GM23338 (cell line): ENCODE measurements at places on chromosomes 4 and X. TPM values are rescaled to one million over a fixed set of nuclear protein-coding genes. Genes with fewer than 3 reads are reported as not detected.

GPRASP2 gene
- 18.0 and 22.4 TPM in 2 replicates for total RNA-seq

SMR3B gene
- not detected in 2 replicates for total RNA-seq

VEGFC gene
- 1.0 and 1.1 TPM in 2 replicates for total RNA-seq

DMRTC1 gene
- total RNA-seq, result not detected in 2 replicates

LINC00632 gene
- 10.9 and 23.5 TPM in 2 replicates for total RNA-seq

F8A3 gene
- total RNA-seq, result 0.87 TPM in 1 of 2 replicates, not detected in the other

LUZP4 gene
- not detected in 2 replicates for total RNA-seq

ARMCX6 gene
- 21.2 and 23.8 TPM in 2 replicates for total RNA-seq

VCX3B gene
- total RNA-seq, result 0.23 TPM in 1 of 2 replicates, not detected in the other

UGT2A3 gene
- total RNA-seq, result not detected in 2 replicates

DNA sequence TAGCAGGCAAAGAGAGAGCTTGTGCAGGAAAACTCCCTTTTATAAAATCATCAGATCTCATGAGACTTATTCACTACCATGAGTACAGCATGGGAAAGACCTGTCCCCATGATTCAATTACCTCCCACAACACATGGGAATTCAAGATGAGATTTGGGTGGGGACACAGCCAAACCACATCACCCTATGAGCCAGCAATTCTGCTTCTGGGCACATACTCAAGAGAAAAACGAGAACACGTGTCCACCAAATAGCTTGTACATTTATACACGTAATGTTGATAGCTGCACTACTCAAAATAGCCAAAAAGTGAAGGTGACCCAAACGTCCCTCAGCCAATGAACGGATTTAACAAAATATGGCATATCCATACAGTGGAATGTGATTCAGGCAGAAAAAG is 94.5 kb upstream of the DHRSX start:
- H3K36me3 ChIP-seq, result no peaks in the 10 kb centered on the region
- H3K27me3 ChIP-seq, result no peaks in the 10 kb centered on the region
- no peak overlapping the region for H3K4me3 ChIP-seq
- DNase-seq, result no peak
- peaks cover 25% of the 10 kb centered on the region for H3K4me1 ChIP-seq

GRCh38 chrX:11665168-11666111 is at the start of gene ARHGAP6:
ARHGAP6 (minus strand) TSS chrX:11665920; CDS start chrX:11664828, 1,092 bp downstream.
- peaks cover 94% of the 10 kb centered on the region for H3K27me3 ChIP-seq
- peak within 1 kb of the TSS; percentile 65 for H3K4me3 ChIP-seq
- DNase-seq, result peak; percentile 62
- H3K27ac ChIP-seq, result no peak within 1 kb of the TSS
- H3K4me1 ChIP-seq, result no peaks in the 10 kb centered on the region

DNA sequence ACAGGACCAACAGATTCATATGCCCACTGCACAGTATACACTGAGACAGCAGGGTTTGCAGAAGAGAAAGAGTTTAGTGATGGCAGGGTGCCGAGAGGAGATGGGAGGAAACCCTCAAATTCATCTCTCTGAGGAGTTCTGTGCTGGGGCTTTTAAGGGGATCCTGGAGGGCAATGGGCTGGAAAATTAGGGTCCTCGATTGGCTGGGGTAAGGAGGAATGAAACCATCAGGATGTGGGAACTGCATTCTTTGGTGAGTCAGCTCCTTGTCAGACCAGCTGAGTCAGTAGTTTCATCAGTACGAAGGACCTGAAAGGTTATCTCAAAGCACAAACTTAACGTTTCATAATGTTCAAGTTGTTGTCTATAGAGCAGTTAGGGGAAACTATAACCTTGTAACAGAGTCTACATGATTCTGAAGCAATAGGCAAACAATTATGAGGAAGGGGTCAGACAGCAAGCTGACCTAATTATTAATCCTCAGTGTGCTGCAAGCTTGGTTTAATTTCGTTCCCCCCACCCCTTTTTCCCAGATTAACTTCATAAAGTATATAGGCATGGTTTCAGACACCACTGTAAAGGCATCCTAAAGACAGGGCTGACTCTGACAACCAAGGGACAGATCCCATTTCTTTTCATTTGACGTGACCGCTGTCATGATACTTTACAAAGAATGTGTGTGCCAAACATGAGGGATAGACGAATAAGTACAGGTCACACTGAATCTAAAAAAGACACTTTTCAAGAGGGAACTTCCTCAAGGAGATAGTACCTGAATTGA is 1.5 kb upstream of the MSMO1 start:
- peak overlapping the region; percentile 96 for H3K27ac ChIP-seq
- H3K4me3 ChIP-seq, result peak overlapping the region; percentile 68
- peaks cover 25% of the 10 kb centered on the region for H3K4me1 ChIP-seq
- H3K36me3 ChIP-seq, result peaks cover 10% of the 10 kb centered on the region
- DNase-seq, result peak; percentile 61

DNA sequence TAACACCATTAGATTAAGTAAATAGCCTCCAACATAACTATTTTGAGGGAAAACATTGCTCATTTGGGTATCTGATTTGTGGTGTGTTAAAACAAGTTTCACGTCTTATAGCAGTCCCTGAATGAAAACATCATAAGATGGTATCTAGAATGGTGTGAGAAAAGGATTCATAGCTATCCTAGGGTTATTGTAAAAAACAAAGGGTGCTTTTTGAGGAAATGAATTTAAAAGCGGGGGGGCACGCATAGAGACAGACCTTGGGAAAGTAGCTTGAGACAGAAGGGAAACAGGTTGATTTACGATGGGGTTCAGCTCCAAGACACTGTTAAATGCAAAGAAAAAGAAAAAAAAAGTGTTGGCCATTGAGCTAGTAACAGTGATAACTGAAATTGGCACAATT is 768 bp upstream of the CXCL10 start:
- H3K4me3 ChIP-seq, result no peak overlapping the region
- H3K27me3 ChIP-seq, result no peaks in the 10 kb centered on the region
- H3K4me1 ChIP-seq, result no peaks in the 10 kb centered on the region
- no peak for DNase-seq

DNA sequence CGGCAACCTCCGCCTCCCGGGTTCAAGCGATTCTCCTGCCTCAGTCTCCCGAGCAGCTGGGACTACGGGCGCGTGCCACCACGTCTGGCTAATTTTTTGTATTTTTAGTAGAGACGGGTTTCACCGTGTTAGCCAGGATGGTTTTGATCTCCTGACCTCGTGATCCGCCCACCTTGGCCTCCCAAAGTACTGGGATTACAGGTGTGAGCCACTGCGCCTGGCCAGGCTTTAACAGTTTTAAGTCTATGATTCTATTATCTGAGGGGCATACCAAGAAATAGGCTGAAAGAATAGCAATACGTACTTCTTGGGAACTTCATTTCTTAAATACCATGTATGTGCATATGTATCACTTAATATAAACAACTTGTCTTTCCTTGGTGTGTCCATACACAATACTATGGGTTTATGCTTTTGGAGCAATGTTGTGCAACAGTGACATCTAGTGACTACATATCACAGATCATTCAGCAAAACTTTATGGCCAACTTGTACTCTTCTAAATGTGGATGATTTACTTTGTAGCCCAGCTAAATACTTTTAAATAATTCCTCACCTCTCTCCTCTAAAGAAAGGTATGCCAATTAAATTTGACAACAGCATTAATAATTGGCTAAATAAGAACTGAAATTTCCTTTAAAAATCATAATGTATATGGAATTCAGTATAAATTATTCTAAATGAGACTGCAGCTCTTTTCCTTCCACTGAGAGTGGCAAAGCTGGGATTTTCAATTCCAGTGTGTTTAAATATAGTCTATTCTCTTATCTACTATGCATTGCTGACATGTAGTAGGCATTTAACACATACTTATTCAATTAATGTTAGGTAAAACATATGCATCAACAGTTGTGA is 10.4 kb downstream of the SLC9B1 start:
- no peak overlapping the region for H3K27ac ChIP-seq
- no peaks in the 10 kb centered on the region for H3K27me3 ChIP-seq
- H3K4me1 ChIP-seq, result no peaks in the 10 kb centered on the region
- peak; percentile 78 for DNase-seq
- H3K36me3 ChIP-seq, result no peaks in the 10 kb centered on the region

DNA sequence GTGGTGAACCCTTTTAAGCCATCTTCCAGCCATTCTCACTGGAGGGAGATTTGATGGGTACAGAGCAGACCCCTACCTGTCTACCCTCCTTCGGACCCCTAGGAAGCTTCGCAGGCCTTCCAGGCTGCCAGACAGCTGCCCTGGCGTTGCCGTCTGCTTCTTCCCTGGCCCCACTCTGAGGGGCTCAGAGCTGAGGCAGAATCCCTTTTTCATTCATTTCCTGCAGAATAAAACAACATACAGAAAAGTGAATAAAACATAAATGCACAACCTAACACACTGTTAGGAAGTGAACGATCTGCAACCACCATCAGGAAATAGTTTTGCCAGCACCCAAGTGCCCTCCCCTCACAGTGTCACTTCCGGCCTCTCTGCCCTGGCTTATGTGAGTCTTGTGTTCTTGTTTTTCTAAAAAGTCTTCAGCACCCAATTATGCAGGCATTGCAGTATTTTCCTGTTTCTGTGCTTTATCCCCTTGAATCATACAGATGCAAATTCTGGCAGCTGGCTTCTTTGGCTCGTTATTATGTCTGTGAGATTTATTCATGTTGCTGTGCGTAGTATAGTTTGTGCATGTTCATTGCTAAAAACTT is 5.6 kb upstream of the ADD1 start:
- peak overlapping the region; percentile 81; the same call in 1 of the 2 replicates for H3K27ac ChIP-seq
- no peaks in the 10 kb centered on the region for H3K27me3 ChIP-seq
- H3K4me1 ChIP-seq, result peaks cover 20% of the 10 kb centered on the region
- DNase-seq, result no peak
- no peaks in the 10 kb centered on the region for H3K36me3 ChIP-seq
- no peak overlapping the region for H3K4me3 ChIP-seq

DNA sequence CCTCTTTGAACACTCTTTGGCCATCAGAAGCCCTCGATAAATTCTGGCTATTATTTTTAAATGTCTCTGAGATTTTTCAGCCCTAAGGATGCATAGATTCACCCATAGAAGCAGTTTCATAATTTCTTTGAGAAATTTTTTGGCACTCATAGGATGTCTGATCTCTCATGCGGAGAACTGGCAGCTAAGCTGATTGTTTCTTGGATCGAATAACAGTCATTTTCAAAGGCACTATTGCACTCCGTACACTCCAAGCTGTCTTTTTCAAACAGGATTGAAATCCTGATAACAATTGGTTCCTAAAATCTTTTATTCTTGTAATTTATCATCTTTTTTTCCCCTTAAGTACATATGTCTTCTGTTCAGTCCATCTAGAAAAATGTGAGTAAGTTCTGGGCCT is 411.9 kb downstream of the SPOCK3 start:
- no peaks in the 10 kb centered on the region for H3K27me3 ChIP-seq
- no peak overlapping the region for H3K27ac ChIP-seq
- H3K4me3 ChIP-seq, result no peak overlapping the region
- no peaks in the 10 kb centered on the region for H3K4me1 ChIP-seq
- DNase-seq, result no peak

- peaks cover 3% of the 10 kb centered on the region; the same call in 1 of the 2 replicates for H3K4me1 ChIP-seq
- no peaks in the 10 kb centered on the region for H3K27me3 ChIP-seq
- H3K4me3 ChIP-seq, result no peak overlapping the region
These were observed 129.8 kb downstream of the GPR143 start for GRCh38 chrX:9635803-9636202.

DNA sequence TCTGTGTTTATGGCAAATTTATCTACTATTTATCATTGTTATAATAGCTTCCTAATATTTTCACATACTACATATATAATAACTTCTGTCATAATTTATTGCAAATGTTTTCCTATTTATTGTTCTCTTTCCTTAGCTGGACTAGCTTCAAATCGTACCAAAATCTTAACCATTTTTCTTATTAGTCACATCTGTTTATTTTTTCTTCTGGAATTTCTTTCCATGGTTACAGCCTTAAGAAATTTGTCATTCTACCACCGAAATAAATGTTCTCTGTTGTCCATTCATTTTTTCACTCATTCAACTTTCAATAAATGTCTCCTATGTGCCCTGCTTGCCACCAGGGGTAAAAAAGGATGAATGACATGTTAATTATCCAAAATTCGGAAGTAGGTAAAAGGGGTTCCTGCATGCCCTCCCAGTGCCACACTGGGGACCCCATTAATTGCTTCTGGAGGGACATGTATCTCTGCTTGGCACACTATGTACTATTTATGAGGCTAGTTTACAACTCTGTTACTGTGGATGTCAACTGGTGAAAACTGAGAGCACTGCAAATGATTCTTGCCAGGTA is 182.1 kb downstream of the SH3KBP1 start:
- H3K27me3 ChIP-seq, result no peaks in the 10 kb centered on the region
- H3K27ac ChIP-seq, result no peak overlapping the region
- no peaks in the 10 kb centered on the region for H3K36me3 ChIP-seq
- DNase-seq, result no peak
- H3K4me3 ChIP-seq, result no peak overlapping the region
- peaks cover 5% of the 10 kb centered on the region; the same call in 1 of the 2 replicates for H3K4me1 ChIP-seq

DNA sequence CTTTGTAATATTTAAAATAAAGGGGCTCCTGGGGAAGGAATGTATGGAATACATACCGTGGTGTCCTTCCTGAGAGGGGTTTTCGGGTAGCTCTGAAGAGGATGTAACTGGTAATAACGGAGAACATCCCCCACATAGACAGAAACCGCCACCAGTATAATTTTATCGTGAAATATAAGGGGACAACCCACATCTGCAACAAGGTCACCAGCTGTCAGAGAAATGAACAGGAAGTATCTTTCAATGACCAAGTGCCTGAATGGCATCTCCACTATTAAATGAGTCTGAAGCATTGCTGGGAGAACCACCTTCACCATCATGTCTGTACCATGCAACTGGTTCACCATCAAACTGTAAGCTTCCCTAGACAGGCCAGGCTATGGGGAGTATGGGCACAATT is 31.7 kb downstream of the RNF175 start:
- no peak overlapping the region for H3K4me3 ChIP-seq
- H3K4me1 ChIP-seq, result peaks cover 10% of the 10 kb centered on the region
- DNase-seq, result no peak
- H3K36me3 ChIP-seq, result no peaks in the 10 kb centered on the region
- H3K27ac ChIP-seq, result no peak overlapping the region
- no peaks in the 10 kb centered on the region for H3K27me3 ChIP-seq

- H3K4me3 ChIP-seq, result peak within 1 kb of the TSS; percentile 77
- no peak within 1 kb of the TSS for H3K27ac ChIP-seq
- H3K4me1 ChIP-seq, result peaks cover 8% of the 10 kb centered on the region; the same call in 1 of the 2 replicates
- H3K27me3 ChIP-seq, result peaks cover 30% of the 10 kb centered on the region
- peak; percentile 71 for DNase-seq
- H3K36me3 ChIP-seq, result no peaks in the 10 kb centered on the region
These were observed at the start of gene EVC for GRCh38 chr4:5710961-5711478. EVC (plus strand) TSS chr4:5711201; CDS start chr4:5711381, 180 bp downstream.

- H3K4me3 ChIP-seq, result no peak overlapping the region
- H3K27ac ChIP-seq, result no peak overlapping the region
- no peaks in the 10 kb centered on the region for H3K4me1 ChIP-seq
- no peaks in the 10 kb centered on the region for H3K27me3 ChIP-seq
These were observed 21.7 kb downstream of the LPAR4 start for GRCh38 chrX:78769101-78769755.

DNA sequence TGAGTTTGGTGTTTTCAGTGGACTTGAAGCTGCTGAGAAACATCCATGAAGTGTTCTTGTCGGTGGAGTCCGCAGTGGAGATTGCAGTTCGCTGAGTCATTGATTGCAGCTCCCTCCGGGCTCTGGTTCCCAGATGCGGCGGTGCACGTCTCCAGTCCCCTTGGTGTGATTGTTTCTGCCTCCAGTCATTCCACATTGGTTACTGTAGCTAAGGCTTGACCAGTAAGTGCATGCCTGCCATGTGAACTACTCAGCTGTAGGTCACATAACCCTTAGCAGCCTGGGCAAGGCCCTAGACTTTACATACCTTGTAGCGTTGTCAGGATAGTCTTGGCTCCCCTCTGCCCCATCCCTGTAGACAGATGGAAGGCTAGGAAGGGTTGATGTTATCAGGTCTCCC is 53.8 kb upstream of the CLCN4 start:
- H3K27me3 ChIP-seq, result no peaks in the 10 kb centered on the region
- no peak overlapping the region for H3K4me3 ChIP-seq
- no peak overlapping the region for H3K27ac ChIP-seq
- no peaks in the 10 kb centered on the region for H3K4me1 ChIP-seq
- no peaks in the 10 kb centered on the region for H3K36me3 ChIP-seq
- DNase-seq, result no peak
